Renal cortex interstitium (tissue), 15 donors: ENCODE measurements at places on chromosomes 3 and 15. TPM values are rescaled to one million over a fixed set of nuclear protein-coding genes. Genes with fewer than 3 reads are reported as not detected.

GRCh38 chr3:43923104-43923882 is 232.6 kb downstream of the ABHD5 start:
- peak; percentile 57 for DNase-seq

- no peak for DNase-seq
Measured at GRCh38 chr15:57309856-57310760, 66.2 kb upstream of the CGNL1 start.

GRCh38 chr15:63506537-63507035 is 2.2 kb downstream of the USP3 start:
- no peak for DNase-seq

DNA sequence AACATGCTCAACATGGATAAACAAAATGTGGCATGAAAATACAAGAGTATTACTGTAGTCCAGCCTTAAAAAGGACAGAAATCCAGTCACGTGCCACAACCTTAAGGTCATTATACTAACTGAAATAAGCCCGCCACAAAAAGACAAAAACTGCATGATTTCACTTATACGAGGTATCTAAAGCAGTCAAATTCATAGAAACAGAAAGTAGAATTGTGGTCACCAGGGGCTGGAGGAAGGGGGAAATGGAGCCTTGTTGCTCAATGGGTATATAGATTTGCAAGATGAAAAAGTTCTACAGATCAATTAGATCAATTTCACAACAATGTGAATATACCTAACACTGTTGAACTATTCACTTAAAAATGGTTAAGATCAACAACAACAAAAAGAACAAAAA is 7.4 kb downstream of the GLB1 start:
- no peak for DNase-seq

FBXO45 gene
- 15.4 TPM for polyA plus RNA-seq

LHFPL4 gene
- not detected for polyA plus RNA-seq

OSBPL10 gene
- polyA plus RNA-seq = 19.9 TPM

CEMIP gene
- polyA plus RNA-seq = 5.3 TPM

BDH1 gene
- polyA plus RNA-seq = 50.6 TPM

PPARG gene
- 24.3 TPM for polyA plus RNA-seq
